ENCODE measurements at places on chromosomes 6 and 20.

GRCh38 chr20:40519918-40520317, 169.1 kb downstream of the MAFB start:
- no peak for DNase-seq

DNA sequence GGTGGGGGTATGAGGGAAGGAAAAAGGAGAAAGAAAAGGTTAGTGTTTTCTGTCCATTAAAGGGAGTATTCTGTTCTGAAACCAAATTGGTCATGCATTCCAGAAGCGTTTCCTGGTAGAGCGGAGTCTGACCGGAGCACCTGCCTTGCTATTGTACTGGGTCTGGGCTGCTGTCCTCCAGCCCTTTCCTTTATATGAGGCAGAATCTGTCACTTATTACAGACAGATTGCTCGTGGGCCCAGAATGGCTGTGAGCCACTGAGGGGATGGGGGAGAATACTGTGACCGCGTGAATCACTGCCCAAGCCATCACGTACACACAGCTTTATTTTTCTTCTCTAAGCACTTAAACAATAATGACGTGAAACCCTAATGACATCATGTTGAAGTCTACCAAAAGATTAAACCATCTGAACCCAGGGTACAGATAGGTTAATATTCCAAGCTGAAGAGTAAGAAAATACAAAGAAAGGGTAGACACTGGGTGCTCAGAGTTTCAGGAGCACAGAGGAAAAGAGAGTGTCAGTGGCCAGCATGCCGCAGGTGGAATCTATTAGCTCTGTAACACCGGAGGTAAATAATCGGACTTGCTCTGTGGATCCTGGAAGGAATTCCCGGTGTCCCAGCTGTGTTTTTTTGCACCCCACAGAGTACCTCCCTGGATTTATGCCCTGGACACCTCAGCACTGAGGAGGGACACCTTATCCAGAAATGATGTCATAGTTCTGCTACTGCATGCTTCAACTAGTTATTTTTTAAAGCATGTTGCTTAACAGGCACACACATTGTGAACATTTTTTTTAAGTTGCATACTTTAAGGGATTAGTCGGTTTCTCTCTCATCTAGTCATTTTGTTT, 573.3 kb downstream of the PKHD1 start:
- no peak for DNase-seq

DNA sequence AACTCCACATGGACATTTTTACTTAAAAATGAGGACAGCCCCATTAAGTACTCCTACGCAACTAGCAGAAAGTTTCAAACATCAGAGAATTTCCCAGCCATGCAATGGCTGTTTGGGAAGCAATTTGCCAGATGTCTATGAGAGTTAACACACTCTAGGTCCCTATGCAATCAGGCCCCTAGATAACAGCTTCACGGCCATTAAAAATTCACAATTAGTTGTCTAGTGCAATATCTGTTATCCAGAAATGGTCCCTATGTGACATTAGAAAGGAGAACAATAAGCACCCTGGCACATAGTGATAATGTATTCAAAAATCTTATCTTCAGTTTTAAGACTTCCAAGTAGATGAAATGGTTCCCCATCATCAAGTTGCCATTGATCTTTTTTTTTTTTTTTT, 174.3 kb upstream of the NRSN1 start:
- DNase-seq: no peak

GRCh38 chr6:52596371-52597028, 19.6 kb upstream of the TRAM2 start:
- peak; percentile 42 for DNase-seq

DNA sequence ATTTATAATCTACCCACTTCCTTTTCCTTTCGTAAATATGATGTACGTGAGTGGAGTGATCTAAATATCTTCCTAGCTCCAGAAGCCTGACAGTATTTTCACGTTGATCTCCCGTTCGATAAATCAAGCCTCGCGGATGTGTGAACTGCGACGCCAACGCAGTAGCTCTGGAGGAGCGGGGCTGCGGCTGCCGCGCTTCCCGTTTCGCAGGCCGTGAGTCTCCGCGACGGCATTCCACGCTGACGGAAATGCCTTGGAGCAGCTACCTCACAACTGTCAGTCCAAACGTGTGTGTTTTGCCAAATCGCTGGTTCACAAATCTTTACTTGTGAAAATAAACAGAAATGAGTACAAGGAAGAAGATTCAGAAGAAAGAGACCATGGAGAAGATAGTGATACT, 41.2 kb downstream of the BTBD3 start:
- DNase-seq: no peak

GRCh38 chr6:2877960-2878359, 25.1 kb downstream of the SERPINB9 start:
- no peak for DNase-seq

DNA sequence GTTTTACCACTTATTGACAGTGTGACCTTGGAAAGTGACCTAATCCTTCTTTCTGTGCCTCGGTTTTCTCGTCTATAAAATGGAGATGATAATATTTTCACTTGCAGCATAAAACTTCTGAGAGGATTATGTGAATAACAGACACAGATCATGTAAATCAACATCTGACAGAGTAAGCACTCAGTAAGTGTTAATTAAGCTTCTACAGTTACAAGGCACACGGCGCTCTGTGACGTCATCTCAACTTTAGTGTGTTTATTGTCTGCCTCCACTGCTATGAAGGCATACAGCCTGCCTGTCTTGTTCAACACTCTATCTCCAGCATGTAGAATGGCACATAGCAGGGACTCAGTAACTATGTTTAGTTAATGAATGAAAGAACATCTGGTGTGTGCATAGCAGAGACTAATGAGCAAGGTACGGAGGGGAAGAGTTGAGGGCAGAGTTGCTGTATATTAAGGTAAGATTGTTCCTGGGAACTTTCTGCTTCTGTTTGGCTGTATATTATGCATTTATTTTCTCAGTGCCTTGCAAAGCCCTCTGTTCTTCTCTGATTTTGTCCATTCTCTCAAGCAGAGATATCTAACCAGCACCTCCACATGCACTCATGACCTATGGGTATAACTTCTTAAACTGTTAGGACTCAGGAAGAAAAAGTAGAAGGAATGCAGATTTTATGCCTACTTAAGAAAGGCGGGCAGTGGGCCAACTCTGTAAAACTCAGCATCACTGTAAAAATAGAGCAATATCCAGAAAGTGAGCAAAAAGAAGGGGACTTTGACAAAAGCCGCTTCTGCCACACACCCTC, 66.4 kb upstream of the STMND1 start:
- no peak for DNase-seq

GRCh38 chr6:64100702-64101303, 465.2 kb downstream of the PHF3 start:
- DNase-seq: no peak

- no peak for DNase-seq
These were observed 239.7 kb upstream of the GMDS start for GRCh38 chr6:2485116-2485515.

- no peak for DNase-seq
These were observed 1379.2 kb upstream of the DEFB115 start for GRCh38 chr20:29878281-29878741.

GRCh38 chr6:132937466-132937906, 123.1 kb downstream of the RPS12 start:
- peak; percentile 14 for DNase-seq

GRCh38 chr20:33881989-33882388, 70.8 kb downstream of the CHMP4B start:
- no peak for DNase-seq

DNA sequence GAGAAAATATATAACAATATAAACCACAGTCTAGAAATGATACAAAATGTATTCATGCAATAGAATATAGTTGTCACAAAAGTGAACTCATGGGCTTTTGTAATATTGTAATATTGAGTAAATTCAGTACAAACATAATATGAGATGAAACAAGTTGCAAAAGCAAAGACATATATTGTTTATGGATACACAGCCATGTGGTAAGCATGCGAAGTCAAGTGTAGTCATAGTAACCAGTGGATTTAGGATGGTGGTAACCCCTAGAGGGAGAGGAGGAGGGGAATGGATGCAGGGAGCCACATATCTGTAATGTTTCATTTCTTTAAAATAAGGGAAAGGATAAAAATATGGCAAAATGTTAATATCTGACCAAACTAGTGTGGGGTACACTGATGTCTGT, 47.3 kb downstream of the ARMC2 start:
- no peak for DNase-seq
